Activated CD4-positive, alpha-beta T cell treated with anti-CD3 and anti-CD28 coated beads, Interleukin-2, amount 50 U/mL, for 1 hour (primary cell): ENCODE measurements at places on chromosomes 7 and 10.

- DNase-seq: no peak
Observed at GRCh38 chr7:148256433-148256832, 334.1 kb upstream of the C7orf33 start.

- no peak for DNase-seq
Observed at GRCh38 chr7:79495544-79496272, 42.2 kb upstream of the MAGI2 start.

DNA sequence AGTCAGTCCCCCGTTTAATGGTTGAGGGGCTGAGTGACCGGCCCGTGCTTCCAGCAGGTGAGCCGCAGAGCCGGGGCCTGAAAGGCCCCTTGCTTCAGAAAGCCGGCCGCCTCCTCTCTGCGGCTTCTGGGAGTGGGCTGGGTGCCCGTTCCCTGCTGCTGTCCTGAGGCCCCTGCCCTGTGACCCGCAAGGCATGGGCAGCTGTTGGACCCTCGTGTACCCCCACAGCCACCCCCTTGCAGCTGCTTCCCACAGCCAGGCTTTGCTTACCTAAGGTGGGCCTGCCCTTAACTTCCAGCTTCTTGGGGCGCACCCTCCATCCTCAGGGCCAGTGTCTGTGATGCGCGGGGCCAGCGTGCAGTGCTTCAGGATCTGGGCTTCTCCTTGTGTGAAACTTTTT, 26.6 kb downstream of the PFKFB3 start:
- no peak for DNase-seq

DNA sequence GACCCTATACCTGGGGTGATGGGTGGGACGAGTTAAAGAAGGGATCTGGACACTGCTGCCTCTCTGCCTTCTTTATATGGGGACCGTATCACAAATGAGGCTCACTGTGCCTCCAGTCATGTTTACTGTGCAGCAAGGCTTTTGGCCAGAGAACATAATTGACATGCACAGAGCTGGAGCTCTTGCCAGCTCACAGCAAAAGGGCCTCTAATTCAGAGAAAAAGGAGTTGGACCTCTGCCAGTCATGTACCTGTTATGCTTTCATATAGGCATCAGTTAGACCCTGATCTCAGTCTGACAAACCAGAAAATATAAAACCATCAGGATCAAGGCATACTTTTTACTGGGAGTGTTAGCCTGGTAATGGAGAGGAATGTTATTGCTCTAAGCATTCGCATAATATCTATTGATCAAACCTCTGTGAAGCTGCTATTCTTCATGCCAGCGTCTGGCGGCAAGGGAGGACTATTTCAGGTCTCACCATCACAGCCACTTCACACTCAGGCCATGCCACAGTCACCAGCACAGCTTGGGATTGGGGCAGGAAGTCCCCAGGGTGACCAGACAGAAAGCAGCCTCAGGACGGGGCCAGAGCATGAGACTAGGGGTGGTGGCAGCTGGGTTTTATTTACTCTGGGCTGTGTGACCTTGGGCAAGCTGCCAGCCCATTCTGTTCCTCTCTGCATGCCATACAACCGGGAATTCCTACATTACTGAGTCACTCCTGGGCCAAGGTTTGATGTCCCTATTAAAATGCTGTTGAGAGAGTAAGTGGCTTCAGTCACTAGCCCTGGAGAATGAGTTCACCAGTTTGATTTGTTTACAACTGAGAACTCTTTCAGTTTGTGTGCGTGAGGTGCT, 90.1 kb downstream of the NPSR1 start:
- no peak for DNase-seq

GRCh38 chr10:23439961-23440889, 1.4 kb downstream of the OTUD1 start:
- peak; percentile 20 for DNase-seq

- no peak for DNase-seq
Observed at GRCh38 chr7:128022631-128023532, 8.4 kb downstream of the LRRC4 start.

GRCh38 chr10:66833861-66834260, 92.0 kb upstream of the LRRTM3 start:
- no peak for DNase-seq

GRCh38 chr7:55534262-55534915, 37.9 kb downstream of the VOPP1 start:
- DNase-seq: peak; percentile 41

GRCh38 chr10:30188101-30188500, 128.7 kb upstream of the JCAD start:
- no peak for DNase-seq

DNA sequence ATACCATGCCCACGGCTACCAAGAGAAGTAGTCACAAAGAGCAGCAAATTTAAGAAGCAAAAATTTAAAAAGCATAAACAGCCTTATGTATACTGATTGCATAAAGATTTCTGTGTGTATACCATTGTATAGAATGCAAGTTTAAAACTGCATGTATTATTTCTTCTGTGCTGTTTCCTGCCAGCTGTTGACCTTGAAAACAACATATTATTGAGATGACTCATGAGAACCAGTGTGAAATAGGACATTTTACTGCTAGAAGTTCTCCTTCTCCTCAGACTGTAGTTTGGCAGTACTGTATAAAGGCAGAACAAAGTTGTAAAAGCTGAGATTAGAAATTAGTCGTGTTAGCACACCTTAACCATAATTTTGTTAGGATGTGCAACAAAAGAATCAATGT, 42.3 kb upstream of the SGCE start:
- no peak for DNase-seq

- DNase-seq: no peak
Observed at GRCh38 chr10:86888585-86889381, 68.6 kb downstream of the MMRN2 start.

GRCh38 chr10:124741922-124742412, 2.2 kb downstream of the FAM53B start:
- DNase-seq: peak; percentile 48

- DNase-seq: no peak
Observed at GRCh38 chr7:134696261-134696660, 49.6 kb downstream of the BPGM start.

GRCh38 chr7:151655555-151655954, 135.9 kb upstream of the RHEB start:
- no peak for DNase-seq

DNA sequence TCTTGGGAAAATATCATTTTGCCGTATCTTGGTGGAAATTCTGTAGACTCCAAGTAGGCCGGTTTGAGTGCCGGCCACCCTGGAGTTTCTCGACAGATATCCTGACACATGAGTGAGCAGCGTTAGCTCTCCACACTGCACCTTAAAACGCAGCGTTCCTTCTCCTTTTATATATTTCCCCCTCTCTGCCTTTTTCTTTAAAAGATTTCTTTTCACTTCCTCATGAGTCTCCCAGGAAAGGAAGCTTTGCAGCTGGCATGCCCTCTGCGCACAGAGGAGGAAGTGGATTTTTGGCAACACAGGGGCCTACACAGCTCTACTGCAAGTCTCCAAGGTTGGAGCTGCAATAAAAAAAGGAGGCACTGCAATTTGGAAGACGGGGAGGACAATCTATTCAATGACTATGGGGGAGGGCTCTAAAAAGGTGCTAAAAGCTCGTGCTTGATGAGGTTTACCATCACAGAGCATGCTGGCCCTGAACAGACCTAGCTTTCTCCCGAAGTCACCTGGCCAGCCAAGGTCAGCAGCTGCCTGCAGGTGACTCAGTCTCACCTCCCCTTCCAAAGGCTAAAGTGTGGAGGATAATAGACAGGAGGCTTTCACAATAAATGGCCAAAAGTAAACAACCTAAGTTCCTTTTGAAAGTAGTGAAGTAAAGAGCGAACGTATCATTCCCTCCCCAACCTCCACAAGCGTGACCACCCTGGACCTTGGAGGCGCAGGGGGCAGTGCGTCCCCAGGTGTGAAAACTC, 252.8 kb downstream of the ZMYND11 start:
- no peak for DNase-seq

DNA sequence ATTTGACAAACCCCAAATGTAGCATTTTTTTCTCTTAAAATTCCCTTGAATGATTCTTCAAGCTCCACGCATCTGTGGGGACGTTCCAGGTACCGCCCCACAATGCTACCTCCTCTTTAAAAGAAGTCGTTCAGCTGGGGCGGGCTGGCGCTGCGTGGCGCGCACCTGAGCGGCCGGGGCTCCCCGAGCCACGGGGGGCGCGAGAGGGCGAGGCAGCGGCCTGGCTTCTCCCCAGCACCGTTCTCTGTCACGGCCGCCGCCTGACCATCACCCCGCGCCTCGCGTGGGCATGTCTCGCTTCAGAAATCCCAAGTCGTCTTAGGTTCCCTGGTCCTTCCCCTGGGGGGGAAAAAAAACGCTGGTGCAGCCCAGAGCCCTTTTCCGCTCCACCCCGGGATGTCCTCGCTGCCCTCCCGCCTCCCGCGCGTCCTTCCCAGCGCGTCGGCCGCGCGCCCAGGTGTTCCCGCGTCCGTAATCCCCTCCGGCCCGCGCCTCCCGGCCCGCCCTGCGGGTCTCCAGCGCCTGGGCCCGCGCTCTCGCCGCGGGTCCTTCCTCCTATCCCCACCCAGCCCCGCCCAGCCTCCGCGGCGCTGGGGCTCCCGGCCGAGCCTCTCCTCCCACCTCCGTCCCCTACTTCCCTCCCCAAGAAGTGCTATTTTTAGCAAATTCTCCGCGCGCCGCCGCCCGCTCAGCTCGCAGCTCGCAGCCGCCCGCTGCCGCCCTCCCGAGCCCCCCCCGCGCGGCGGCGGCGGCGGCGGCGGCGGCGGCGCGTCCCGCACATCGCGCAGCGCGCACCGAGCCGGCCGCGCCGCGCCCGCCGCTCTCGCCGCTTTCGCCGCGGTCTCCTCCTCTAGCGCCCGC, 58.7 kb upstream of the PRPS1L1 start:
- no peak for DNase-seq

DNA sequence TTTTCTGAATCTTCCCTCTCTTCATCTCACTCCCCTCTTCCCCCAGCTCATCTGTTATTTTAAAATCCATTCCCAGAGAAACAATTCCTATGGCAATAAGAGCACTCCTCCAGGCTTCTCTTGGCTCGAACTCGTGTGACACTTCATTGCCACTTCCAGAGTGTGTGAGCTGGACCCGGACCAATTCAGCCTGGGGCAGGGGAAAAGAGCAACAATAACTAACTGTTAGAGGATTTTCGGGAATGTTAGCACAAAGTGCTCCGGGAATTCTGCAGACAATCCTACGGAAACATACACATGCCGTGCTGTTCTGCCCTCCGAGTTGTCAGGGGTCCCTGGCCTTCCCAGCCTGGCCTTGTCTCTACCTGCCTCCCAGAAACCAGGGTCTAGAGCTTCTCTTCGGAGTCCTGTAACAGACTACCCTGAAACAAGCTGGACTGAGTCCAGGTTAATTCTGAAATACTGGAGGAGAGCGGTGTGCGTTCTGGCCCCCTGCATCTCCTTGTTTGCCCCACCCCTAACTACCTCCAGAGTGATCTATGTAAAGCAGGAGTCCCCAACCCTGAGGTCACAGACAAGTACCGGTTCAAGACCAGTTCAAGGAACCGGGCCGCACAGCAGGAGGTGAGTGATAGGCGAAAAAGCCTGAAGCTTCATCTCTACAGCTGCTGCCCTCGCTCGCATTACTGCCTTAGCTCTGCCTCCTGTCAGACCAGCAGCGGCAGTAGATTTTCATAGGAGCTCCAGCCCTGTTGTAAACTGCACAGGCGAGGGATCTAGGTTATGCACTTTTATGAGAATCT, 11.3 kb downstream of the COL26A1 start:
- DNase-seq: no peak

GRCh38 chr7:12909483-12909882, 222.1 kb downstream of the ARL4A start:
- no peak for DNase-seq

- DNase-seq: no peak
Observed at GRCh38 chr10:59700709-59701108, 8.9 kb downstream of the SLC16A9 start.

GRCh38 chr10:13751191-13751764, 164.5 kb downstream of the PRPF18 start:
- DNase-seq: no peak

GRCh38 chr10:30491204-30491915, 57.4 kb downstream of the MAP3K8 start:
- DNase-seq: no peak

GRCh38 chr10:6347391-6347951, 144.7 kb downstream of the PFKFB3 start:
- peak; percentile 52 for DNase-seq

DNA sequence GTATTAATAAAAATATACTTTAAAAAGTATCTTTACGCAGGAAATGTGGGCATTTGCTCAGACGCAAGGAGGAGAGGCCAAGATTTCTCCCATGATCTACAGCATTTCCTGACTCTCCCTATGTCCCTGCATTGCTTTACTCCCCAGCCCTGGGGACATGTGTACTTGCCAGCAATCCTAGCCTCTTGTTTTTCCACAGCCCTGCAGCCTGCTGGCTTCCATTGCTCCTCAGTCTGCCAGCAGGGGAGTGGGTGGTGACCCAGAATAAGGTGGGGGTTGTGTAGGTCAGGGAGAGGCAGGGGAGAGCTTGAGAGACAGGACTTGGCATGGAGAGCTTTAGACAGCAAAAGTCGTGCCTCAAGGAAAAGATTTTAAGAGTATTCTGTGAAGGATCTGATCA, 307.7 kb downstream of the CDK14 start:
- DNase-seq: no peak

DNA sequence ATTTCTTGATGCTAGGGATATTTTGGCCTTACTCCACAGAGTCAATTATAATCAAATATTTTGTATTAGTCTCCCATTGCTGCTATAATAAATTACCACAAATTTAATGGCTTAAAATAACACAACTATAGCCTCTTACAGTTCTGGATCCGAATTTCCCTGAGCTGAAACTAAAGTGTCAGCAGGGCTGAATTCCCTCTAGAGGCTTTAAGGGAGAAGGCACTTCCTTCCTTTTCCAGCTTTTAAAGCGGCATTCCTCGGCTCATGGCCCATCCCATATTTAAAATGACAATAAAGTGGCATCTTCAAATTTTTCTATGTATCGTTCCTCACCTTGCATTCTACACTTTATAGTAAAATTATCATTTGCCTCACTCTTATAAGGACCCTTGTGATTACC, 421.4 kb upstream of the ZWINT start:
- DNase-seq: no peak

GRCh38 chr10:125082881-125083575, 77.3 kb downstream of the CTBP2 start:
- DNase-seq: no peak
